Ovary (tissue), 10 donors: ENCODE measurements at places on chromosomes 4 and X. TPM values are rescaled to one million over a fixed set of nuclear protein-coding genes. Genes with fewer than 3 reads are reported as not detected.

The ZNF718 gene
- total RNA-seq: 5.9 TPM

The IL1RAPL1 gene
- total RNA-seq: 0.95 TPM

The LANCL3 gene
- total RNA-seq: 0.03 TPM

The GAGE12E gene
- total RNA-seq: not detected

The CCDC110 gene
- total RNA-seq: 3.2 TPM

The ODAPH gene
- not detected for total RNA-seq
